Omental fat pad (tissue), 4 donors: ENCODE measurements at places on chromosomes 2 and 18.

DNA sequence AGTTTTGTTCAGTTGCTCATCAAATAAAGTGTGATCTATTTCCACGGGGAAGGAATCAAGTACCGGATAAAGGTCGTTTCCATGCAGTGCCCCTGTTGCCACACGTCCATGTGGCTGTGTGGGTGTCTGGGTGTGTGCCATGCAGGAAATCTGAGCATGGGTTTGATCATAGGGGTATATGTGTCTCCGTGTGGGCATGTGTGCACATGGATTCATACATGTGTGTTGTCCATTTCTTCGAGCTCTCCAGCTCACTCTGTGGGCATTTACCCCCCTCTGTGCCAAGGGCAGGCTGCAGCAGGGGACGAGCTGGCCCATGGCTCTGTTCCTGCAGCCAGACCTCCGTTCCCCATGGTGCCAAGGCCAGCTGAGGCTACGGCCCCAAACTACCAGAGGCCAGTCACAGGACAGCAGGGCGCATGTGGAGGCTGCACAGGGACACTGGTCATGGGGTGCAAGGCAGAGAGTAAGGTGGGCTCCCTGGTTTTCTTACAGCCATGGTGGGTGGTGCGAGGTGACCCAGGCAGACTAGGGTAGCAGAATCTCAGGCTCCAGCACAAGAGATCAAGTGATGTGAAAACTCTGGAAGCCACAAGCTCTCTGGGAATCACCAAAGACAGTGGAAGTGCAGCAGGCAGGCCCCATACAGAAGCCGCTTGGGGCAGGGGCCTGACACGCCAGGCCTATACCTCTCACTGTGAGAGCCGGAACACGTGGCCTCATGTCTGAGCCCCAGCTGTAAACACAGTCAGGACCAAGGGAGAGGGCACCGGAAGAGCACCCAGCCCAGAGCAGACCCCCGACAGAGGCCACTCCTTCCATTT, 66.4 kb upstream of the RAB6C start:
- DNase-seq: no peak

DNA sequence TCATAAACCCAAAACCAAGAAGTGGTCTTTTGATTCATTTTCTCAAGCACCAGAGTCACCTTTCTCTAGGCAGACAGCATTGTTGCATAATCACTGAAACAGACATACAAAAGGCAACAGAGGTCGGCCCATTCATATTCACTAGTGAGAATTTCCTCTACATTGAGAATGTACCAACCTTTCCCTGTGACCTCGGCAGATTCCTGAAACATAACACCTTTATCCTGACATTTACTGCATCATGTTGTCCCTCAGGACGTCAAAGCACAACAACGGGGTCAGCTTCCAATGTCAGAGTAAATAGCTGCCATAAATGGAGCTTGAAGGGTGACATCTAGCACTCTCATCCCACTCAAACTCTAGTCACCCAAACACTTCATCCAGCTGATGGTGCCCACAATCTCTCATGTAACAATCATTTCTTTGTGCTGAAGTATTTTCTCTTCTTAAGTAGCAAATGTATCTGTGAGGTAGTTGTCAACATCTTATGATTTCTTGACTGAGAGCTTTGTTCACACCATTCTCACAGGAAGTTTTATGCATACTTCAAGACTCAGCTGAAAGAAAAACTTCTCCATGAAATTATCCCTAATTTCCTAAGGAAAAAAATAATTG, 802.6 kb upstream of the CHAC2 start:
- DNase-seq: no peak

GRCh38 chr2:25380586-25381375, 39.1 kb upstream of the DNMT3A start:
- no peak for DNase-seq

DNA sequence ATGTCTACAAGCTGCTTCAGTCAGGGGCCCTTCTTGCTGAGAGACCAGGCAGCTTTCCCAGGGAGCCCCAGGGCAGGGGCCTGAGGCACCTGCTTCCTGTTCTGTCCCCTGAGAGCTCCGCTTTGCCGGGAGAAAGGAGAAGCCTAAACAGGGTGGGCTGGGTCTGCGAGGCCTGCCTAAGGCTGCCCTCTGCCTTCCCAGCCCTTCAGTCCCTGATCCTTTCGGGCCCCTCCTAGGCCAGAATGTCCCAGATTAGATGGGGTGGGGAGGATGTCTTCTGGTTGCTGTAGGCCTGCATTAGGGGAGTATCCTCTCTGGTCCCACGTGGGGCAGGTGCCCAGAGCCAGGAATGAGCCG, 72.4 kb downstream of the TGOLN2 start:
- no peak for DNase-seq

GRCh38 chr2:6933911-6934310, 16.7 kb downstream of the RNF144A start:
- DNase-seq: no peak

GRCh38 chr2:111100087-111100764, 20.5 kb upstream of the BCL2L11 start:
- no peak for DNase-seq

DNA sequence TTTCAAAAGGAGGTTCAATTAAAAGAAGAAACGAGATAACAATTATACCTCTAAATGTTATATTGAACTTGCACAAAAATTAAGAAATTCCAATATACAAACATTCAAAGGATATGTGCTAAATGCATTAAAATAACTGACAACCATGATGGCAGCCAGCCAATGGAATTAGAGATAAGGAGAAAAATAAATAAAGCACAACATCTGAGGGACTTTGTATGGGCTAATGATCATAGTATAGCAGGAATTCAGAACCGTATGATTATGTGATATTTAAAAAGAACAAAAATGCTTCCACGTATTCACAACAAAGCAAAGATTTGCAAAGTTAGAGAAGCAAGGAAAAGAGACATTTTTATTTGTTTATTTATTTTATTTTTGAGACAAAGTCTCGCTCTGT, 1103.0 kb downstream of the CBLN2 start:
- no peak for DNase-seq

GRCh38 chr18:46239549-46239948, 135.4 kb downstream of the HAUS1 start:
- no peak for DNase-seq

GRCh38 chr2:166444306-166444705, 49.7 kb downstream of the SCN7A start:
- DNase-seq: no peak
